ENCODE measurements at places on chromosomes 3 and 15.
A peak's percentile ranks its signal among the peaks of the same experiment; 100 is the strongest.

DNA sequence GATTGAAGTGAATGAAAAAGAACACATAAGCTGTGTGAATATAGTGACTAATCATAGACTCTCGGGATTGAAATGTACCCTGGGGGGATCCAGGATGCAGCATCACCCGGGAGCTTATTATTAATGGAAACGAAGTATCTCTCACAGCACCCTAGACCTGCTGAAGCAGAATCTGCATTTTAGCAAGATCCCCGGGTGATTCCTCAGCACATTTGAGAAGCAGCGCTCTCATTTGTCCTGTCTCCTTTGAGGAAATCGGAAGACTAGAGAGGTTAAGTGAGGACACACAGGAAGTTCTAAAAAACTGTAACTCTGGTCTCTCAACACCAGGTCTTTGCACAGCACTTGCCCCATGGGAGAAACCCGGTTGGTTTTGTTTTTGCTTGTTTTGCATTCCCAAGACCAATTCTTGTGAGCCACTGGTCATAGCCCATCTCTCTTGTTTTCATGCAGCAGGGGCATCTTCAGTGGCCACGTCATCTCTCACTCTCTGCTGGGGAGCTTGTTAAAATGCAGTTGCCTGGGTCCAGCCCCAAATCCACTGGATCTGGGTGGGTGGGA, 30.2 kb downstream of the ZNF710 start:
- DNase-seq, result no peak

GRCh38 chr15:68816158-68816557, 4.5 kb downstream of the ANP32A start:
- no peak for DNase-seq

GRCh38 chr3:45553469-45553974, 41.0 kb upstream of the LIMD1 start:
- no peak for DNase-seq

GRCh38 chr15:63112871-63113270, 8.8 kb upstream of the LACTB start:
- no peak for DNase-seq

DNA sequence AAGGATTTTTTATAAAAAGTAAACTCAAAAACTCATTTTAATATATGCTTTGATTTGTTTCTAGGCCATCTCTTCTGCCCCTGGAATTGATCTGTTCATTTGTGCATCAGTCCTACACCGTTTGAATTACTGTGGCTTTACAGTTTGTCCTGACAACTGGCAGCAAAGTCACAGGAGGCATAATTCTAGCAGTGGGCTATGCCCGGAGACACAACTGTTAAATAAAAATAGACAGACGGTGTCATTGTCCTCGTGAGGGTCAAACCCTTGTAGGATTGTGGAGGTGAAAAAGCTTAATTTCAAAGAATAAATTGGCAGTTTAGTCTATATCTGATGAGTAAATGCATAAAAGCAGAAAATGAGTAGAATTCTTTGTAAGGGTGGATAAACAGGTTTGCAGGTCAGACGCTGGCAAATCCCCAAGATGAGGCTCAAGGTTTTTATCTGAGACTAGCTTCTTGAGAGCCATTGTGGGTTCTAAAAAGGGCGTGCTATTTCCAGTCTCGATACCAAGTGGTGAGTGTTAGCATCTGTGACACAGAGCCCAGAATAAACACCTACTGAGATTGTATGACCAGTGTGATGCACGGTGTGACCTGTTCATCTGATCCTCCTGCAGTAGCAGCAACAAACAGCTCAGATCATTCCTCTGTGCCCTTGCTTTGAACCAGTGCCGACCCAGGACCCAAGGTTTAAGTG, 51.5 kb upstream of the SLCO3A1 start:
- no peak for DNase-seq

DNA sequence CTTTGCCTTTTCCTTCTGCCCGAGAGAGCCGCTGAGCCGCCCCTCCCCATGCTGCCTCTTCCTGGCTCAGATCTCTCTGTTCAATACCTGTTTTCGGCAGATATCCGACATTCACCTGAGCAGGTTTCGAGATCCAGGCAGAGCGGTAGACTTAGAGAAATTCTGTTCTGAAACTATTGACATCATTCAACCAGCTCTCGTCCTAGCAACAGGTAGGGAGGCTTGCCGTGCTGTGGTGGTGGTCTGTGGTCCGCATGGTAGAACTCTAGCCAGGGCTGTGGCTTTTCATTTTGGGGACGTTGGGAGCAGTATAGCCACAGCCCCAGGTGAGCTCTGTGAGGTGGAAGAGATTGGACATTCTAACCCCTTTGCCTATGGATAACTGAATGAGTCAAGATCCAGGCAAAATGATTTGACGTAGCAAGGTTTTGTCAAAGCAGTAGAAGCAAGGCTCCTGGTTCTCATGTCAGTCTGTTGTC, 810 bp downstream of the TMEM62 start:
- DNase-seq, result no peak

GRCh38 chr3:161231861-161232260, 10.8 kb downstream of the NMD3 start:
- no peak for DNase-seq

GRCh38 chr3:143571548-143571947, 276.7 kb downstream of the SLC9A9 start:
- no peak for DNase-seq

DNA sequence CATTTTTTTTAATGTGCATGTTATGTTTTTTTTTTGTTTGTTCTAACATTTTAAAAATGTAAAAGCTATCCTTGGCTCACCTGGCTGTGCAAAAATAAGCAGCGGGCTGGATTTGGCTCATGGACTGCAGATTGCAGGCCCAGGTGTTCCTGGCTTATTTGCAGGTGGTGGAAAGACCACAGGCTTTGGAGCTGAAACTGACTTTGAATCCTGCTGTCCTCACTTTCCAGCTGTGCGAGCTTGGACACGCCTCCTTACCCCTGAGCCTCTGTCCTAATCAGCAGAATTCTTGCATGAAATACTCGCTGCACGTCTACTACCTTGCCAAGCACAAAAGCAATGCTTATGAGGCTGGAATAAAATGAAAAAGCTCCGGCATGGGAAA, 188.7 kb upstream of the TPM1 start:
- DNase-seq, result no peak

DNA sequence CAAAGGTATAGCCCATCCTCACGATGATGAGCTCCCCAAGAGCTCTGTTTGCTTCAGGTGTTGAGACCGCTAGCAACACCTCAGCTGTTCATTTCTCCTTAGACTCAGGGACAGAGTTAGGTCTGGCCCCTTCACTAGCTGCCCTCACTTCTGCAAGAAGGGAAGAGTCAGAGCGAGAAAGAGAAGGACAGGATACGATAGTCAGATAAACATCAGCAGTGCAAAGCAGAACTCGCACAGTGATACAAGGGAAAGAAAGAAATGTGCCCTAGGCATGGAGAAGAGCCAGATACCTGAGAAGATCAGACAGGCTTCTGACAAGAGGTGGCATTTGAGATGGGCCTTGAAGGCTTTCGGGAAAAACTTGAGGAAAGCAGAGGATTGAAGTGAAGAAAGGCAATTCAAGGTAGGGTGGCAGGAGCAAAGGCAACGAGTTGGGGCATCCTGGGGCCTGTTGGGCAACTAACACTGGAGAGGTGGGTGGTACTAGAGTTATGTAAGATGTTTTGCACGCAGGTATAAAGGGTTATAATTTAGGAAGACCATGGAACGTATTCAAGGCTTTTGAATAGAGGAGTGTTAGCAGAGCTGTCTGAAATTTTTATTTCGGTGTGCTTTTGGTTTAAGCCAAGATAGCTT, 106.0 kb downstream of the PGPEP1L start:
- DNase-seq, result no peak

DNA sequence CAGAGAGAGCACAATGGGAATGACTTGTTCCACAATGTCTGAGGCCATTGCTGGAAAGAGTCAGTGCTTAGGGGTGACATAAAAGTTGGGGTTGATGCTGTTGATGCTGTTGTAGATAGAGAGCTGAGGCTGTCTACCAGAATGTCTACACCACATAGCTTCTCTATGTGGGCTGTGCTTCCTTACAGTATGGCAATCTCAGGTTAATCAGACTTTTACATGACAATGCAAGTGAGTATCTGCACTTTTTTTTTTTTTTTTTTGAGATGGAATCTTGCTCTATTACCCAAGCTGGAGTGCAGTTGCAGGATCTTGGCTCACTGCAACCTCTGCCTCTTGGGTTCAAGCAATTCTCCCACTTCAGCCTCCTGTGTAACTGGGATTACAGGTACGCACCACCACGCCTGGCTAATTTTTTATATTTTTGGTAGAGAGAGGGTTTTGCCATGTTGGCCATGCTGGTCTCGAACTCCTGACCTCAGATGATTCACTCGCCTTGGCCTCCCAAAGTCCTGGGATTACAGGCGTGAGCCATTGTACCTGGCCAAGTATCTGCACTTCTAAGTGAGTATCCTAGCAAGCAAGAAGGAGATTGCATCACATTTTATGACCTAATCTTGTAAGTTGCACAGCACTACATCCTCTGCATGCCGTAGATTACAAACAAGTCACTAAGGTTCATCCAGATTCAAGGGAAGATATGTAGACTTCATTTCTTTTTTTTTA, 28.7 kb downstream of the DLEC1 start:
- DNase-seq, result no peak

GRCh38 chr3:9946112-9947024, 5.8 kb downstream of the PRRT3 start:
- peak; percentile 95 for DNase-seq

DNA sequence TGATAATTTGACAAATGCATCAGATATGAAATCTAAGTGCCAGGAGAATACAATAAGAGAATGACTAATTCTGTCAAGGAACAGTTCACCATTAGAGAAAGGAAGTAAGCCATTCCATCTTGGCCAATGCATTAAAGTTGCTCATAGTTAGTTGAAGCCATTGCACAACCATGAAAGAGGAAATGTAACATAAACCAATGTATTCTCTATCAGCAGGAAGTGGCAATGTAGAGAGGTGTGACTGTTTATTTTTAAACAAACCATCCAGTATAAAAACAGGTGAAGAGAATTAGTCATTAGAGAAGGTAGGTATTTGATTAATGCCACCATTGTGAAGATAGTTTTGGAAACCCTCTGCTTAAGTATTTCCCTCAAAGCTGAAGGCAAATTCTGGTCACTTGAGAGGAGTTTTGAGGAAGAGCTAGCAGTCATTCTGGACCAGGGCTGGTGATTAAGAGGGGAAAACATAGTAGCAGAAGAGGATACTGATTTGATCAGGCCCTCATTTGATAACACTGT, 10.7 kb upstream of the ANXA2 start:
- DNase-seq, result no peak

GRCh38 chr3:87503900-87504498, 227.6 kb upstream of the POU1F1 start:
- DNase-seq, result peak; percentile 32

- DNase-seq, result no peak
These were observed 58.2 kb upstream of the SEC13 start for GRCh38 chr3:10379161-10379560.

GRCh38 chr3:105347625-105348302, 18.9 kb upstream of the ALCAM start:
- DNase-seq, result no peak

GRCh38 chr3:67648229-67648628, 6.2 kb downstream of the SUCLG2 start:
- no peak for DNase-seq

DNA sequence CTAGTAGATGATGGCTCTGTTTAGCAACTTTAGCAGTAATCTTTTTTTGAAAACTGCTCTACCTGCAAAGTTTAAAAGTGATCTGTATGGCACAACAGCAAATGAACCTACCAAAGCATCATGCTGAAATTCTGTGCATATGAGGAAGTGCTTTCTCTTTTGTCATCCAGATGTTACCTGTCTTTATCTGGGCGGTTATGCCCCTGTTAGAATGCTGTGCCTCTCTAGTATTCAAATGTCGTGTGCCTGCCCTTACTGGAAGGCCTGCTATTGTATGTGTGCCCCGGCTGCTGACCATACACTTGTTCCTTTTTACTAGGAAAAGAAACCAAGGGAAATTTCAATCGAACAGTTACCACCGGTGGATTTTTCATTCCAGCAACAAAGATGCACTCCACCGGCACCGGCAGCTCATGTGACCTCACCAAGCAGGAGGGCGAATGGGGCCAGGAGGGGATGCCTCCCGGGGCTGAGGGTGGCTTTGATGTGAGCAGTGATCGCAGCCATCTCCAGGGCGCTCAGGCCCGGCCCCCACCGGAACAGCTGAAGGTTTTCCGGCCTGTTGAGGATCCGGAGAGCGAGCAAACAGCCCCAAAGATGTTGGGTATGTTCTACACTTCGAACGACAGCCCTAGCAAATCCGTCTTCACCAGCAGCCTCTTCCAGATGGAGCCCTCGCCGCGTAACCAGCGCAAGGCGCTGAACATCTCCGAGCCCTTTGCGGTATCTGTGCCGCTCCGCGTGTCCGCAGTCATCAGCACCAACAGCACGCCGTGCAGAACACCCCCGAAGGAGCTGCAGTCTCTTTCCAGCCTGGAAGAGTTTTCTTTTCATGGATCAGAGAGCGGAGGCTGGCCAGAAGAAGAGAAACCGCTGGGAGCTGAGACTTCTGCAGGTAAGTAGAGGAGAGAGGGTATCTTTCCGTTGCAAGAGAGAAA, 61.6 kb downstream of the TMEM39A start:
- DNase-seq, result no peak
